ENCODE measurements at places on chromosomes 7 and 10.

GRCh38 chr7:55094092-55094690 is 75.4 kb downstream of the EGFR start:
- DNase-seq, result no peak

DNA sequence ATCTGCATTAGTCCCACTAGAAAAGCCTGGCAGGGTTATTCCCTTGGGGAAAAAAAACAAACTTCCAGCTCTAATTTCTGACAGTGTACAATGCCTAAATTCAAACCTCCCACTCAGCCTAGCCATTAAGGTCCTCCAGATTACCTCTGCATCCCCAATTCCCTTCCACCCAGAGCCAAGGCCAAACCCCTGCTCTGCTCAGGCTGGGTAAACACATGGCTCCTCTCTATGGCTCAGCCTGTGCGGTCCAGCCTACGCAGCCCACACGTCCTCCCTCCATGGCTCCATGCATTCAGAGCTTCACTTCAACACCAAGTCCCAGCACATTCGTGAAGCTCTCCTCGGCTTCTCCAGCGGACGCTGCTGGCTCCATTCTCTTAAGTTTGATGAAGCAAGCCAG is 5.2 kb downstream of the DLG5 start:
- DNase-seq, result no peak

DNA sequence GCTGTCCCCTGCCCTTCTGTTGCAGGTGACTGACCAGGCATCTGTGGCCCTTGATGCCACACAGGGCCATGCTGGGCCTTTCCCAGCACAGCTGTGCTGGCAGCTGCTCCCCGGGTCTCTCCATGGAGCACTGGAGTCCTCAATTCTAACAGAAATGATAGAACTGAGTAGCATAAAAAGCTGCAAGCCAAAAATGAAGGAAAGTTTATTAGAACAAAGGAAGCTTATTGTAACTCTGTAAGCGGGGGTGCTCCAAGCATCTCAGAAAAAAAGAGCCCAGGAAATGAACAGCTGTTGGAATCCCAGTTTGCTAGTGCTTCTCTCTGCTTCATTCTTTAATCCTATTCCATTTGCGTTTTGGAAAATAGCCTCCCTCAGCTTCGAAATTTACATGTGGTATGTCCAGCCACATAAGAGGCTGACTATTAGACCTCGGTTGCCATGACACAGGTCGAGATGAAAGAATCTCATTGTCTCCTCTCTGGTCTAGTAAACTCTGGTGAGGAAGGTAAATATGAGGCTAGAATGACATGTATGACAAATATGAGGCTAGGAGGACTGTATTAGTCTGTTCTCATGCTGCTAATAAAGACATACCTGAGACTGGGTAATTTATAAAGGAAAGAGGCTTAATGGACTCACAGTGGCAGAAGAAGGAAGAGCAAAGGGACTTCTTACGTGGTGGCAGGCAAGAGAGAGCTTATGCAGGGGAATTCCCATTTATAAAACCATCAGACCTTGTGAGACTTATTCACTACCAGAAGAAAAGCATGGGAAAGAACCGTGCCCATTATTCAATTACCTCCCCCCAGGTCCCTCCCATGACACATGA is 23.7 kb downstream of the EPDR1 start:
- no peak for DNase-seq

DNA sequence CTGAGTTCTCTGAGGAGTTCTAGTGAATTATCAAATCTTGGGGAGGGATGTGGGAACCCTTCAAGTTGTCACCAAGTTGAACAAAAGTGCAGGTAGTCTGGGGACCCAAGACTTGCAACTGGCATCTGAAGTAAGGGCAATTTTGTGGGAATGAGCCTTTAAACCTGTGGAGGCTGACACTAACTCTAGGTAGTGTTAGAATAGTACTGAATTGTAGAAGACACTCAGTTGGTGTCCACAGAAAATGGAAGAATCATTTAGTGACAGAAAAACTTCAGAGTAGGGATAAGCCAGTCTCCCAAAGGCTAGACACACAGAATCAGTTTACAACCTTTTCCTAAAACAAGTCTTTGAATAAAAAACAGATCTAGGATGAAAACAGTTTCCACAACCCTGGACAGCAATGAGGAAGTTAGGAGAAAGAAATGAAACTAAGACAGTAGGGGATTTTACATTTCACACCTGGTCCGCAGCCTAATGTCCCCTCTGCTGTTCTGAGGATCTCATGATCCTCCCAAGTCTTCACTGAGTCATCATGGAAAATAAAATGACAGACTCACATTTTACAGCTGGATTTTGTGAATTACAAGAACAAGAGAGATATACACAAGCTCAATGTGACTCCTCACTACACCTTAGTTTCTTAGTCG is 23.0 kb upstream of the ING3 start:
- no peak for DNase-seq

DNA sequence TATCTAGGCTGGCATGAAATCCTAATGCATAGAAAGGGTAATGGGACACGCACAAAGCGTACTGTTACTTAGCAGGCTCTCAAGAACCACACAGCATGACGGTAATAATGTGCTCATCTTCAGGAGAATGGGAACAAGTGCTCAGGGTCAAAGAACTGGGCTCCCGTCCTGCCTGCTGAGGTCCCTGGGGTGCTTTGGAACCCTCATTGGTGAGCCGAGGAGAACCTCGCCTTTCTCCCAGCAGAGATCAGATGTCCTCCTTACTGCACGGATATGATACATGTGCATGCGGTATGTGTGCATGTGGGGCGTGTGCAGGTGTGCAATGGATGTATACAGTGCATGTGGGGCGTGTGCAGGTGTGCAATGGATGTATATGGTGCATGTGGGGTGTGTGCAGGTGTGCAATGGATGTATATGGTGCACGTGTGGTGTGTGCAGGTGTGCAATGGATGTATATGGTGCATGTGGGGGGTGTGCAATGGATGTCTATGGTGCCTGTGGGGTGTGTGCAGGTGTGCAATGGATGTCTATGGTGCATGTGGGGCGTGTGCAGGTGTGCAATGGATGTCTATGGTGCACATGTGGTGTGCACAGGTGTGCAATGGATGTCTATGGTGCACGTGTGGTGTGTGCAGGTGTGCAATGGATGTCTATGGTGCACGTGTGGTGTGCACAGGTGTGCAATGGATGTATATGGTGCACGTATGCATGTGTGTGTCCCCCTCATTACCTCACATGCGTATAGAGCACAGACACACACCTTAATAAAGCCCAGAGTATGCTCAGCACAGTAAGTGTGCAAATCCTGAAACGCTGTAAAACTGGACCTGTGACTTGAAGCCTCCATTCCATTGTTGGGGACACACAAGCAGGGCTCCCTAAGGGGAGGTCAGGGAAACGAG is 336.3 kb downstream of the PTPRN2 start:
- DNase-seq, result no peak

GRCh38 chr10:61993711-61994401 is 92.4 kb downstream of the ARID5B start:
- DNase-seq, result no peak
